ENCODE measurements at places on chromosomes 5 and 9. TPM values are rescaled to one million over a fixed set of nuclear protein-coding genes. Genes with fewer than 3 reads are reported as not detected.

Gene TIMD4
- not detected for total RNA-seq

Gene FIBCD1
- 7.9 TPM for total RNA-seq

Gene CDX1
- not detected for total RNA-seq

Gene OR2V1
- not detected for total RNA-seq

Gene UGT3A2
- total RNA-seq: not detected

Gene KIF4B
- total RNA-seq: not detected

Gene NRARP
- 1.7 TPM for total RNA-seq

Gene PTGER4
- total RNA-seq: 26.6 TPM

Gene NUP214
- total RNA-seq: 21.1 TPM

Gene PLK2
- total RNA-seq: 101 TPM

Gene CCIN
- total RNA-seq: 0.89 TPM

Gene ACTBL2
- 0.15 TPM for total RNA-seq

Gene PLPP1
- 36.0 TPM for total RNA-seq

Gene SLC6A3
- not detected for total RNA-seq

Gene TLX3
- total RNA-seq: not detected

Gene ACER2
- total RNA-seq: 0.84 TPM

Gene NACC2
- 17.1 TPM for total RNA-seq

Gene CATSPER3
- total RNA-seq: 0.30 TPM

Gene PCDHGC5
- total RNA-seq: 0.30 TPM

Gene HTR1A
- total RNA-seq: not detected

Gene C5orf58
- not detected for total RNA-seq

Gene PPP2R2B
- under 0.01 TPM for total RNA-seq

Gene PCDHGB4
- total RNA-seq: 4.0 TPM

Gene ASTN2
- total RNA-seq: 3.4 TPM

Gene CHSY3
- total RNA-seq: 2.4 TPM

Gene DRD1
- not detected for total RNA-seq

Gene EPB41L4A
- total RNA-seq: 0.17 TPM

Gene ALDOB
- total RNA-seq: not detected

Gene C5orf63
- total RNA-seq: 2.2 TPM

Gene PAX5
- total RNA-seq: not detected

Gene SPINK4
- total RNA-seq: not detected

Gene TLE1
- 35.1 TPM for total RNA-seq

Gene ENC1
- 22.4 TPM for total RNA-seq

Gene OR1L1
- not detected for total RNA-seq

Gene IL13
- total RNA-seq: not detected

Gene OXCT1
- 29.7 TPM for total RNA-seq

Gene PPP1R26
- 7.9 TPM for total RNA-seq

Measured in bronchus fibroblast of lung (primary cell).